CD4-positive, alpha-beta T cell treated with Interleukin-17A for 4 hours (primary cell): ENCODE measurements at places on chromosomes 1 and 21.

DNA sequence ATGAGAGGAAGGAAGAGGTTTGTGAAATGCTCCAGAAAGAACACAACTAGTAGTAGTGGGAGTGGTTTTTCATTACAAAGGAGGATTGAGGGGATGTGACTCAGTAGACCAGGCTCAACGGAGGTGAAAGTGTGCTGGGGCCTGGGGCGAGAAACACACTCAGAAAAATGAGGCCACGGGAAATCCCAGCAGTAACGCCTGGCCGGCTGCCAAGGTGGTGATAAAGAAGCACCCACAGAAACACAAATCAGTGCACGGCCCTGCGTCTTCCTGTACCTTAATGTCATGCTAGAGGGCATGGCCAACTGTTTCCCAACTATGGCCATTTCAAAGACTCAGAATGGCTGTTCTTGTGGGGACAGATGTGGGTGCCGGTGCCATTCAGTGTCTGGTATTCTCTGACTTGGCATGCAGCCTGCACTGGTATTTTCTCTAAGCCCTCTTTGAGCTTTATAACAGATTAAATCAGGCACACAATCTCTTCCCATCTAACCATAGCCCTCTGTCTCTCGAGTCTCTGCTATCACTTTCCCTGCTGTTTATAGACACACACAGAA, 38.2 kb downstream of the URB2 start:
- peak; percentile 90 for DNase-seq

GRCh38 chr1:30936541-30937171, 28.1 kb upstream of the SDC3 start:
- DNase-seq, result no peak

GRCh38 chr1:3432306-3432705, 22.2 kb upstream of the ARHGEF16 start:
- no peak for DNase-seq

- DNase-seq, result peak; percentile 42
Observed at GRCh38 chr1:214280386-214281020, 456 bp upstream of the SMYD2 start.

- DNase-seq, result no peak
Observed at GRCh38 chr1:180912211-180912800, 391 bp upstream of the KIAA1614 start.

GRCh38 chr1:183135336-183135735, 50.7 kb upstream of the LAMC2 start:
- no peak for DNase-seq
